Hematopoietic multipotent progenitor cell treated with erythropoietin and hydrocortisone succinate and interleukin-3 and kit ligand, for 6 days (in vitro differentiated cells): ENCODE measurements at places on chromosomes 6 and 20.

GRCh38 chr6:47437592-47437991, 40.0 kb upstream of the CD2AP start:
- no peak for DNase-seq

GRCh38 chr6:30450909-30451841, 38.1 kb upstream of the HLA-E start:
- peak; percentile 58 for DNase-seq

DNA sequence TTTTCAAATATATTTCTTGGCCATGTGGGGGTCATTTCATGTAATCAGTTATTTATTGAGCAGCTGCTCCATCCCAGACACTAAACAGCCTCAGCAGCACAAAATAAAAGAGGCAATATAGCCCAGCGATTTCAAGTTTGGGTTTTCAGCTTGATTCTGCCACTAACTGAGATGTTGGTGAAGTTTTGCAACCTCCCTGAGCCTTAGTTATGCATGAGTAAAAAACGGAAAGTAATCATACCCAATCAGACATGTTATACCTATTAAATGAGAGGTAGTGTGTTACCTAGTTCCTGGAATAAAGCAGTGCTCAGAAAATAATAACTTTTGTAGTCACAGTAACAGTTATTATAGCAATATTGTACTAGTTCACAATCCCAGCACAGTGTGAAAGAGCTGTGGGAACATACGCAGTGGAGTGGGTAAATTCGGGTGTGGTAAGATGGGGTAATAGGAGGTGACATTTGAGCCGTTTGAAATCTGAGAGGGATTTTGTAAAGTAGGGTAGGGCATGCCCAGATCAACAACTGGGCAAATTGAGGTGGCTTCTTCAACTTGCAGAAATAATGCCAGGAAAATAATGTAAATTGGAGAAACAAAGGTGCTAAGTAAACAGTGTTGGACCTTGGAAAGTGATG, 1.5 kb downstream of the SLC9A8 start:
- no peak for DNase-seq

DNA sequence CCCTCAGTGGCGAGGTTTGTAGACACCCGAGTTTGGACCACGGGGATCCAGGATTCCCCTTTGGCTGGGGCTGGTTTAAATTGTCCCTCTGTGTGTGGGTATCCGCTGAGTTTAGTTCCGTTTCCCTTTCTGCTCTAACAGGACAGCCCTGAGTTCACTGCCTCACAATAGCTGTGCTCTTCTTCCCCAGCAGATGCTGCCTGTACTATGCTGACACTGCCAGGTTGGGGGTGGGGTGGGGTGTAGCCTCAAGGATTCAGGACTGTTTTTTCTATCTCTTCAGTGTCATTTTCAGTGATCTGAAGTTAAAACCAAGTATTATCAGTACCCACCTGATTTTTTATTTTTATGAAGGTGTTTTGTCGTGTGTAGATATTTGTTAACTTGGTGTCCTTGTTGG, 655.0 kb downstream of the COL12A1 start:
- no peak for DNase-seq

- no peak for DNase-seq
Observed at GRCh38 chr6:15907914-15908518, 220.9 kb upstream of the MYLIP start.

GRCh38 chr20:58967652-58968429, 13.2 kb upstream of the NELFCD start:
- no peak for DNase-seq

GRCh38 chr6:62146954-62147853, 138.8 kb downstream of the KHDRBS2 start:
- no peak for DNase-seq

- peak; percentile 58 for DNase-seq
Observed at GRCh38 chr6:106163966-106164877, 78.1 kb downstream of the PRDM1 start.

DNA sequence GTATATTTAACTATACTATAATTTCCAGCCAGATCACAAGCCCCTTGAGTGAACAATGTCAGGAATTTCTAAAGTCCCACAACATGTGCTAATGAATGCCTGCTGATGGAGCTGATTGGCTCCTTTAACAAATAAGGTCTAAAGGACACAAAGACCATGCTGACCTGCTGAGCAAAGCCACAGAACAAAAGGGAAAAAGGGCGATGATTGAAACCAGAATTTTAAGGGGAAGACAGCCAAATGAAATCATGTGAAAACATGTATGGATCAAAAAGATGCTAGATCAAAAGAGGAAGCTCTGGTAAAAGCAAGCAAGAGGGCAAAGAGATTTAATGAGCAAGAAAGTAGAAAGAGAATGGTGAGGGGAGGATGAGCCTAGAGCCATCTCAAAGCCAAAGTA, 105.6 kb downstream of the DCDC2 start:
- no peak for DNase-seq

- DNase-seq = no peak
Observed at GRCh38 chr20:34108616-34109174, 3.3 kb downstream of the EIF2S2 start.

DNA sequence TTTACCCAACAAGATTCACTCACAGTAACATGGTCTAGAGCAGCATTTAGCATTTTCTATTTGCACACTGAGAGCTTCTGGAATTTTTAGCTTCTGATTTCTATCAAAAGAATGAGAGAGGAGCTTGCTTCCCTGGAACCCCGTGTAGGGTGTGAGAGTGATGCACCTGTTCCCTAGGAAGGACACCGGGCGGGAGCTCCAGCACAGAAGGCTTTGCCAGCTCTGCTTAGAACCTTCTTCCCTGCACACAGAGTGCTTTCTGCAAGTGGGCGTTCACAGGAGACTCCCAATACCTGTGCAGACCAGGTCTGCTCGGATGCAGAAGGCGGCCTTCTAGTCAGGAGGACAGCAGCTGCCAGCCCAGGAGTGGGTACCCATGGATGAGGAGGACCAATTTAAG, 217.3 kb downstream of the TBXT start:
- no peak for DNase-seq

GRCh38 chr6:155628306-155628705, 172.7 kb upstream of the NOX3 start:
- no peak for DNase-seq

DNA sequence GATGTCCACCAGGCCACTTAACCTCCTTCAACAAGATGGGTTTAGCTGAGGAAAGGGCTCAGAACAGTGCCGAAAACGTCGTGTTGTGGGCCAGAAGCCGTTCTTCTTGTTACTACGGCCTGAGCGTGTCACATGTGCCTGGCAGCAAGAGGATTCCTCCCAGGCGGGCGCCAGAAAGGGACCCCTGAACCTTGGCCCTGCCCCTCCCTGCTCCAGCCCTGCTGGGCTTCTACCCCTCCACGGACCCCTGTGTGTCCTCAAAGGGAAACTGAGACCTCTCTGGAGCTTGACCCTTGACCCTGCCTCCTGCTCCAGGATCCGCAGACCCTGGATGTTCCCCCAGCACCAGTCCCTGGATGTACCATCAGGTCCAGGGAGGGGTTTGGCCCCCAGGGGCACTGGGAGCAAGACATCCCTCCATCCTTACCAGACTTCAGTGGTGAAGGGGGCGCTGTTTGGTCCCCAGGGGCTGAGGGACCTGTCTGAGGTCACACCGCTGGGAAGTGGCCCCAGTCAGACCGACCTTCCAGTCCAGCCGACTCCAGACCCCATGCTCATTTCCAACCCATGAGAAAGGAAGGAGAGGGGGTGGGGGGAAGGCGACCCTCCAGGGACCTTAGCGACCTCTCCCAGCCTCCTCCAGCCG, 10.1 kb downstream of the HRH3 start:
- no peak for DNase-seq

- no peak for DNase-seq
Observed at GRCh38 chr6:99521633-99522151, 6.5 kb upstream of the USP45 start.

- peak; percentile 55 for DNase-seq
Observed at GRCh38 chr6:106477146-106477545, 116.6 kb downstream of the CRYBG1 start.

- DNase-seq = no peak
Observed at GRCh38 chr6:160260803-160261450, 2.3 kb upstream of the SLC22A2 start.

DNA sequence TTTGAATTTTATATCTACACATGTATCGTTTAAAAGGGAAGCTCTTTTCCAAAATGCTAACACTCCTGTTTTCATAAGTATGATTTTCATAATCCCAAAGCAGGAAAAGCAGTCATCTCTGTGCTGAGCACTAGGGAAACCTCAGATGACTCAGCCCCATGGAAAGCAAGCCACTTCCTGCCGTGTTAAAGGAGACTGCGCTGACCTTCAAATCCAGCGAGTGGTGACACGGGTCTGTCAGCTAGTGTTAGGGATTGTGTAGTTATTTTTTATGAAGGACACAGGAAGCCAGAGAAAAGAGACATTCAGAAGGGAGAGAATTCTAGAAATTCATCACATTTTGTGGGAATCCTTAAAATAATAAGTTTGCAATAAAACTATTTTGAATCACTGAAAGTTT, 57.0 kb upstream of the CD93 start:
- peak; percentile 62 for DNase-seq

- no peak for DNase-seq
Observed at GRCh38 chr6:1739680-1740079, 130.0 kb downstream of the FOXC1 start.

- DNase-seq = no peak
Observed at GRCh38 chr6:146886587-146887446, 288.0 kb downstream of the ADGB start.

DNA sequence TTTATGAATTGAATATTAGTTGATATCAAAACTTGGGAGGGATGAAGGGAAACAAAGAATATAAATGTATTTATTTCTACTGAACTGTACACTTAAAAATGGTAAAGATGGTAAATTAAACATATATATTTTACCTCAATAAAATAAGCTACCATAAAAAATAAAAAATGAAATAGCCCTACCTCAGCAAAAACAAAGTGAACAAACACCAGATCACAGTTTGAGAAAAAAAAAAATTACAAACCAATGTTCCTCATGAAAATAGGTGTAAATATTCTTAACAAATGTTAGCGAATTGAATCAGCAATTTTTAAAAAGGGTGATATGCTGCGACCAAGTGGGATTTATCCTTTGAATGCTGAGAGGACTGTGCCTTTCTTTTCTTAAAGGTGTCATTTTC, 28.3 kb upstream of the ZNF184 start:
- no peak for DNase-seq

GRCh38 chr6:6900569-6901204, 207.1 kb upstream of the RREB1 start:
- DNase-seq = peak; percentile 36

DNA sequence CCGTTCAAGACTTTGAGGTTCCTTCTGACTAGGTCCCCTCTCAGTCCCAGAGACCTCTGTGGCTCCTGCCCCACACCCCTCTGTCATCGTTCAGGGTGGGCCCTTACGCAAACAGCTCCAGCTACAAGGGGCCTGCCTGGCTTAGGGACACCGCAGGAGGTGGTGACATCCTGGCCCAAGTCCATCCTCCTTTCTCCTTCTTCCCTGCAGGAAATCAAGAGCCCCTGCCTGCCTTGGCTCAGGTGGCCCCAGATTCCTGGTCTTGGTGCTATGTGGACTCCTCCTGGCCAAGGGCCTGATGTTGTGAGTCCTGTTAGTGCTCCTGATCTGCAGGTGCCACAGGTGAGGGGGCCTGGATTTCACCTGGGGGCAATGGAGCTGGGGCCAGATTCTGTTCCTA, 8.1 kb downstream of the TREML4 start:
- DNase-seq = no peak

DNA sequence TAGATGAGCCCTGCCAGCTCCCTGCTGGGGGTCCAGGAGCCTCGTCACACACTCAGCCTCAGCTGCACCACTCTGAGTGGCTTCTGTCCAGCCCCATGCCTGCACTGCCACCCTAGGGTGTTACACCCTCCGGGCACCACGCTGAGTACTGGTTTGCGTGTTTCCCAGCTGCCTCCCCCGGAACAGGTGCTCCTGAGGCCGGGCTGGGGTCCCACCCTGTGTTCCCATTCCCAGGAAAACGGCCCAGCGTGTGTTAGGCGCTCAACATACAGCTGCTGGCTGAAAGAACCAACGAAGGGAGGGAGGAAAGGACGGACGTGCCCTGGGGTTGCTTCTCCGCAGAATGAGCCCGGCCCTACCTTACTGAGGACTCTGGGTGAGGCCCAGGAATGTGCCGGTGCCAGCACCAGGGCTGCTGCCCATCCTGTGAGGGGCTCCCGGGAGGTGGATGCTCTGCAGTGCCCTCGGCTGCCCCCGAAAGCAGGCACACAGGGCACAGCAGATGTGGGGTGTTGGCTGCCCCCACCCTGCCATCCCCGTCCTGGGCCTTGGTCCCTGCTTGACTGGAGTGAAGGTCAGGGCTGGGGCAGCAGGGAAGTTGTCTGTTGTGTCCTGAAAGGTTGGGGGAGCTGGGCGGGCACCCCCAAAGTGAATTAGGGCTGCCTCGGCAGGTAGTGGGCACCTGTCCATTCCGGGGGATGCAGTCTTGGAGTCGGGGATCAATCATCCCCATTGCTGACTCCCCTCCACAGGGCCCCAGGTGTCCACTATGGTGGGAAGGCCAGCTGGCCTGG, 16.3 kb downstream of the LAMA5 start:
- no peak for DNase-seq

DNA sequence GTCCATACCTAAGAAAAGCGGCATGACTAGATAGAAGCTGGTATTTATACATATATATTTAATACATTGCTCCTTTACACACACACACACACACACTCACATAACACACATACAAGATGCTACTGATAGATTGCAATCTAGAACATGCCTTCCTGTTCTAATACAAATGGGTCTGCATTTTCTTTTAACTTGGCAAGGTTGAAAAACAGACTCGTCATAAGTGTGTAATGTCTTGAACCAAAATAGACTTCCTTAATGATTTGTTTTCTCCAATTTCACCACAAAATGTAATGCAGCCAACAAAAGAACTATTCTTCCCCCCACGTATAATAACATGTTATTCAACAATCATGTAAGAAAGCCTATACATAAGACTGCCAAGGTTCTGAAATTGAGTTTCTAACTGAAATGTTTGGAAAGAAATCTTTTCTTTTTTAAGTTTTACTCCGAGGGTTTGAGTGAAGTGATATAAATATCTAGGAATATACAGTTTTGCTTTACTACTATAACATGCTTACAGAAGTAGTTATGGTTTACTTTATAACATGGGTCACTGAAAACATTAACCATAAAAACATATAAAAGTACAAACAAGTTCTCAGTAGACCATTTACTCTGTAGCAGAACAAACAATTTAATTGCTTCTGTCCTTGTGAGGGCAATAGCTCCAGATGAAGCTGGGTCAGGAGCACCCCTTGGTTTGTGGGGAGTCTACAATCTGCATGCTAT, 207.5 kb downstream of the FOXC1 start:
- no peak for DNase-seq
